HCT116 (cell line): ENCODE measurements at places on chromosomes 3 and 15. TPM values are rescaled to one million over a fixed set of nuclear protein-coding genes. Genes with fewer than 3 reads are reported as not detected.

The SPINT1 gene
- 123 TPM for total RNA-seq

The CPLX3 gene
- total RNA-seq = not detected

The PLS1 gene
- total RNA-seq = 38.8 TPM

The RLBP1 gene
- 0.12 TPM for total RNA-seq

The SLC6A11 gene
- total RNA-seq = not detected

The NEK10 gene
- 1.2 TPM for total RNA-seq

The SLC25A26 gene
- total RNA-seq = 23.8 TPM

The HYKK gene
- 6.2 TPM for total RNA-seq

The TMEM212 gene
- not detected for total RNA-seq

The CLDN16 gene
- total RNA-seq = not detected

The KNG1 gene
- total RNA-seq = 0.25 TPM

The SH3BP5 gene
- 13.9 TPM for total RNA-seq

The LMAN1L gene
- total RNA-seq = 0.17 TPM

The MUC20 gene
- 2.4 TPM for total RNA-seq

The LRIG1 gene
- 3.1 TPM for total RNA-seq

The CADM2 gene
- total RNA-seq = not detected

The DOCK3 gene
- 4.2 TPM for total RNA-seq

The RHOV gene
- total RNA-seq = 6.0 TPM

The POLR2M gene
- total RNA-seq = 86.2 TPM

The TMIE gene
- 0.74 TPM for total RNA-seq

The MORC1 gene
- not detected for total RNA-seq

The PPM1L gene
- total RNA-seq = 13.2 TPM

The A4GNT gene
- total RNA-seq = not detected

The ZBTB47 gene
- total RNA-seq = 6.3 TPM

The MRAS gene
- 13.5 TPM for total RNA-seq

The PPP1R14D gene
- total RNA-seq = not detected

The POLQ gene
- total RNA-seq = 12.3 TPM

The IQCF5 gene
- total RNA-seq = not detected

The RFTN1 gene
- total RNA-seq = 3.9 TPM

The ECE2 gene
- not detected for total RNA-seq

The TM4SF4 gene
- 0.91 TPM for total RNA-seq

The ADAMTS9 gene
- 0.05 TPM for total RNA-seq

The CPEB1 gene
- total RNA-seq = not detected

The NANOGP8 gene
- not detected for total RNA-seq

The LXN gene
- not detected for total RNA-seq

The CCDC54 gene
- total RNA-seq = not detected
